ENCODE measurements at places on chromosomes 13 and 19. TPM values are rescaled to one million over a fixed set of nuclear protein-coding genes. Genes with fewer than 3 reads are reported as not detected.
A peak's percentile ranks its signal among the peaks of the same experiment; 100 is the strongest.

The CACNG6 gene
- 38.4 TPM for total RNA-seq

The ATXN8OS gene
- not detected for total RNA-seq

DNA sequence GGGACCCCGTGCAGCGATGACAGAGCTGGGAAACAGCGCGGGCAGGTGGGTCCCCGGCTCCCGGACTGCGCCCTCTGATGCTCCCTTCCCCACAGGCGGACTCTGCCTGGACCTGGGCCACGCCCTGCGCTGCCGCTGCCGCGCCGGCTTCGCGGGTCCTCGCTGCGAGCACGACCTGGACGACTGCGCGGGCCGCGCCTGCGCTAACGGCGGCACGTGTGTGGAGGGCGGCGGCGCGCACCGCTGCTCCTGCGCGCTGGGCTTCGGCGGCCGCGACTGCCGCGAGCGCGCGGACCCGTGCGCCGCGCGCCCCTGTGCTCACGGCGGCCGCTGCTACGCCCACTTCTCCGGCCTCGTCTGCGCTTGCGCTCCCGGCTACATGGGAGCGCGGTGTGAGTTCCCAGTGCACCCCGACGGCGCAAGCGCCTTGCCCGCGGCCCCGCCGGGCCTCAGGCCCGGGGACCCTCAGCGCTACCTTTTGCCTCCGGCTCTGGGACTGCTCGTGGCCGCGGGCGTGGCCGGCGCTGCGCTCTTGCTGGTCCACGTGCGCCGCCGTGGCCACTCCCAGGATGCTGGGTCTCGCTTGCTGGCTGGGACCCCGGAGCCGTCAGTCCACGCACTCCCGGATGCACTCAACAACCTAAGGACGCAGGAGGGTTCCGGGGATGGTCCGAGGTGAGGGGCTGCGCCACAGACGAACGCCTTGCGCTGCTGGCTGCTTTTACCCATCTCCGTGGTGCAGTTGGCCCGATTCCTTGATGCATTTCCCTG, 7.8 kb upstream of the SELENOV start:
- peak overlapping the region; percentile 47 for H3K4me3 ChIP-seq
- H3K27me3 ChIP-seq: peaks cover 15% of the 10 kb centered on the region

The ZNF568 gene
- total RNA-seq: 11.5 TPM

The SHISA7 gene
- not detected for total RNA-seq

Measured in cardiac muscle cell (in vitro differentiated cells and primary cell).